CD8-positive, alpha-beta T cell (primary cell): ENCODE measurements at places on chromosomes 6 and 20. TPM values are rescaled to one million over a fixed set of nuclear protein-coding genes. Genes with fewer than 3 reads are reported as not detected.

Gene BTNL2
- total RNA-seq = not detected

Gene DLL1
- 19.9 TPM for total RNA-seq

Gene RIMS1
- not detected for total RNA-seq

Gene ATRN
- total RNA-seq = 8.4 TPM

Gene TMEM170B
- total RNA-seq = 2.2 TPM

Gene SLC17A3
- total RNA-seq = not detected

Gene CFB
- total RNA-seq = 1.3 TPM

Gene ENPP4
- total RNA-seq = 6.9 TPM

Gene FAM209A
- total RNA-seq = 7.7 TPM

Gene CRIP3
- total RNA-seq = 0.84 TPM

Gene OR2H2
- not detected for total RNA-seq

Gene HAO1
- not detected for total RNA-seq

Gene ARMC2
- 6.1 TPM for total RNA-seq

Gene TCF19
- total RNA-seq = 2.9 TPM

Gene PAK5
- total RNA-seq = not detected

Gene LY6G6D
- total RNA-seq = not detected

Gene NKAIN4
- not detected for total RNA-seq

Gene HLA-DRB5
- total RNA-seq = 9.3 TPM

Gene MCCD1
- total RNA-seq = not detected

Gene ABCC10
- total RNA-seq = 39.7 TPM

Gene TRIM15
- not detected for total RNA-seq

Gene ADGRF4
- not detected for total RNA-seq

Gene ADAM33
- not detected for total RNA-seq

Gene CDH4
- total RNA-seq = 0.31 TPM

Gene SUMO4
- 6.7 TPM for total RNA-seq
